ENCODE measurements at places on chromosomes 2 and 18.

DNA sequence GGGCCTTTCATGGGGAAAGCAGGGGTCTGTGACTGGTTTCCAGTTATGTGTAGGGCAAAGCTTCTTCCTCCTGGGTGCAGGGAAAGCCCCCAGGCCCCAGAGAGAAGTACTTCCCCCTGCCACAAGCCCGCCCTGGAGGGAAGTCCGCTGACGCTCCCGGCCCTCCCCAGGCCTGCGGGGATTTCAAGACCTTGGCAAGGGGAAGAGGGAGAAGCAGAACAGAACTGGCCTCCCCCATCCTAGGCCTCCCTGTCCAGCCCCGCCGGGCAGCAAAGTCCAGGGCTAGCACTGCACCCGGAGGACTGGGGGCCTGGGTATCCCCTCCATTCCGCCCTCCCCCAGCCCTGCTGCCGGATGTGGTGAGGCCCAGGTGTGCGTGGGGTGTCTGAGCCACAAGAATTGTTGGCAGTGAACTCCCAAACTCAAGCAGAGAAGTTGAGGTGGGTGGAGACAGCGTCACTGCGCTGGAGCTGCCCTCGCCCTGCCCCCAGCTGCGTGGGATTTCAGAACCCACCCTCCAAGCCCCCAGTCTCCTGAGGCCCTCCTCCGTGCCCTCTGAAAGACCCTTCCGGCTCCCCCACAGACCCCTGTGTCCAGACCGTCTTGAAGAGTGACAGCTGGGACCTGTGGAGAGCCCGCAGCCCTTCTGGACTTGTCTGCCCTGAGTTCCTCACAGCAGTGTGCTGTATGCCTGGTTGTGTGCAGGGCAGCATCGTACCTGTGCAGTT lies 1.1 kb upstream of the DUSP2 start:
- no peak for DNase-seq

GRCh38 chr18:23585897-23586248 lies 433 bp downstream of the NPC1 start:
- no peak for DNase-seq

- DNase-seq: no peak
Measured at GRCh38 chr2:95278051-95278471, 3.8 kb downstream of the PROM2 start.

GRCh38 chr2:84865181-84865783 lies 15.6 kb downstream of the TRABD2A start:
- DNase-seq: no peak

DNA sequence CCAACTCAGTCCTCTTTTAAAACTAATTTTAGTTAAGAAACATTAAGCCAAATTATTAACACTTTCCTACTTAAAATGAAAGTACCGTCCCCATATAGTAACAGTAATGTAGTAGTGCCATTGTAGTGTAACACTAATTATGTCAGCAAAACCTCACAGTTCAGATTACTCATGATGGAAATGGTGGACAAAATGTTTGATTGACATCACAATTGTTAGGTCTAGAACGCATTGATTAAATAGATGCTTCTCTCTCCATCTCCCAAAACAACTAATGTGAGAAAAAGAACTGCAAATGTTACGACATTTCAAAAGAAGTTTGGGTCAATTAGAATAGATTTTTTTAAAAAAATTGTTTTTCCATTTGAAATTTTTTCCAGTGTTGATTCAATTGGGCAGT lies 1.2 kb upstream of the ATF2 start:
- no peak for DNase-seq

DNA sequence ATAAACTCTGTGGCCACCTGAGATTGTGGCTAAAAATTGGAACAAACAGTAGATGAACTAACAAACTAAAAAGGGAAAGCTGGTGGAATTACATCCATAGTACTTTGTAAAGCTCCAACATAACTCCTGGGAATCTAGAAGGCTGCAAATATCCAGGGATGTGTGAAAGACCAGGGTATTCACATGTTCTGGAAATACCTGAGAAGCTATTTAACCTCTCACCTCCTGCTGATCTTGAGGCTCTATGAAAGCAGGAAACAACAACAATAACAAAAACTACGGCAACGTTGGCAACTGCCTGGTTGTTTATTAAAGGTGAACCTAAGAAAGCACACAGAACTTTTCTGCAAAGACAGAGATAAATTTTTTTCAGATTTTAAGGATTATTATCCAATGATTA lies 171.3 kb downstream of the CCDC178 start:
- no peak for DNase-seq

DNA sequence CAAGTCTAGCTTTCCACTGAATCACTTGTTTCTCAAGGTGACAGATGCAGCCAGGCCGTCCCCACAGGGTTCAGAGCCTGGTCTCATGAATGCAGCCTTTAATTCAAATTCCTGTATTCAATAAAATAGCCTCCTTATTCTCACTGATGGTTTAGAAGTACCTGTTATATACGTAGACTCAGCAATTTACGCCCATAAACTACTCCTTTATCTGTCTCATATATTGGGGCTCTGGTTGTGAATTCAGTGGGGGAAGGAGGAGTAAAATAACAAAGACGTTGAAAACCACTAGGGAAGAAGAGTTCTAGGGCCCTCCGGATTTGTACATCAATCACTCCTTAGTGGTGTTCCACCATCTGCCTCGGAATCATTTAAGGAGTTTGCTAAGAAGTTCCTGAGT lies 1.7 kb downstream of the OBSL1 start:
- DNase-seq: no peak

GRCh38 chr18:34710458-34710914 lies 388 bp downstream of the DTNA start:
- DNase-seq: no peak

DNA sequence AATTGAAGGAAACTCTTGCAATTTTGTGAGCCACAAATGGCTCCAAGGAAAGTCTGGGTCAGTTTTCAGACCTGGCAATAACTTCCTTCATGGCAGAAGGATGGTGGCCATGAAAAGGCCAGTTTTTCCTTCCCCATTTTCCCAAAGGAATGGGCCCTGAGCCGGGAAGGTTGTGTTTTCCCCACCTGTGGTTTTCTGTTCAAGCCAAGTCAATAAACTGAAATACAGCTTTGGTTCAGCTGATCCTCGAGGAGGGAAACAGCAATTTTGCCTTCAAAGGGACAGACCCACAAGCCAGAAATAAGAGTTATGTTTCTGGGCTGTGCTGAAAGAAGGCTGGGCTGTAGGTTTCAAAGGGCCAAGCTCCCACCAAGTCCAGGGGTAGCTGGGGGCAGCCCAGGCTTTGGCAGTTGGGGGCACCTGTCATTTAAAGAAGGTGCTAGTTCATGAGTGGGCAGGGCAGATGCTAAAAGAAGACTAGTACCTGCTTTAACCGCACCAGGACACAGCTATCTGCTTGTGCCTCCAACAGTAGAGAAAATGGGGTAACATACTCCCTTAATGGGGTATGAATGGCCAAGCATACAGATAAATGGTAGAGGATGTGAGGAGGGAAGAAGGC lies 97.0 kb downstream of the TTC32 start:
- DNase-seq: no peak

GRCh38 chr2:210172219-210172575 lies 988 bp upstream of the KANSL1L start:
- no peak for DNase-seq

GRCh38 chr2:241399941-241400922 lies 44.1 kb downstream of the FARP2 start:
- no peak for DNase-seq

- DNase-seq: no peak
Measured at GRCh38 chr2:36246320-36246990, 109.1 kb upstream of the CRIM1 start.

GRCh38 chr18:75208155-75208835 lies 644 bp downstream of the PTGR3 start:
- peak; percentile 56 for DNase-seq

DNA sequence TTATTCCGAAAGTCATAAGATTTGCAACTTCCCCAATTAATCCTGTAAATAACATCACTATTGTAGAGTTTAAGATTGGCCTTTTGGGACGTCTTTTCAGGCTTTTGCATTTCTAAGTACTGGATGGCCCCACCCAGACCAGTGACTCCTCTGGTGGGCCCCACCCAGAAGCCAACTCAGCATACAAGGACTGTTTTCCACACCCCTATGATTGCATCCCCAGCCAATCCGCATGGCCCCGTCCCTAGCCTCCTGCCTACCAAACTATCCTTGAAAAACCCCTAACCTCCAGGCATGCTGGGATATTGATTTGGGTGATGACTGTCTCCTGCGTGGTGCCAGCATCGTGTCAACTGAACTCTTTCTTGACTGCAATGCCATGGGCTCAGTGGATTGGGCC lies 24.5 kb upstream of the TGIF1 start:
- no peak for DNase-seq

DNA sequence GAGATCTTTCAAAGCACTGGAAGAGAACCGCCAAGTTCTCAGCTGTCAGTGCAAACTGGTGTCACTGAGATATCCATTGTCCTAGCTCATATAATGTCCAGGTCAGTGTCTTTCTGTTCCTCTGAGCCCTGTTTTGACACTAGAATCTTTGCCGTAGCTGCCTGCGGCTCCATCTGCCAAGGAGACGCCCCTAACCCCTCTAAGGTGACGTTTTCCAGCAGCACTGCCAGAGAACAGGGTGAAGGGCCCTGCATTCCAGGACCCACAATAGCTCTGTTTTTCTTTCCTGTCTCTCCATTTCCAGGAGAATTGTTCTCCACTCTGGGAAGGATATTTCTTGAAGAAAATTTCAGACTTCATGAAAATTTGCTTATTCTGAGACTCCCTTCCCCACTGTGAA lies 181.7 kb upstream of the SLC39A10 start:
- DNase-seq: no peak

DNA sequence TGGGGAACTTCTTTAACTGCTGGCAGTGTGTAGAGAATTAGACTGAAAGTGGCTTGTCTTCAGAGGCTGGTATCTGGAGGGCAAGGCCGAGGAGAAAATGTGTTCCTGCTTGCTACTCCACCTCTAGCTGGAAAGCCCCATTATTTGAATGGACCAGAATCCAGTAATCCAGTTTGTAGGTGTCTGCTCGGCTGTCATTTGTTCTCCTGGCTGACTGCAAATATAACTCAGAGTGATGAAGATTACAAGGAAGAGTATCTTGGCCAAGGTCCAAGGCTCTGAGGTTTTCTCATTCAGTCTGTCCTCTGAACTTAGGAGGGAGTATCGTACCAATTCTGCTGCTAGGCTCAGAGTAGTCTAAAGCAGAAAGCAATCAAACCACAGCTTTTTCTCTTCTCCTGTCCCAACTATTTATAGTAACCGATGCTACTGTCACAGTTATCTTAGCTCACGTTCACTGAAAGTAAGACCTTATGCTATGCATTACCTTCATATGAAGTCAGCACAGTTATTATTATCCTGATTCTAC lies 228.6 kb downstream of the SETBP1 start:
- DNase-seq: no peak

- DNase-seq: no peak
Measured at GRCh38 chr18:75044791-75045190, 164.1 kb downstream of the PTGR3 start.

DNA sequence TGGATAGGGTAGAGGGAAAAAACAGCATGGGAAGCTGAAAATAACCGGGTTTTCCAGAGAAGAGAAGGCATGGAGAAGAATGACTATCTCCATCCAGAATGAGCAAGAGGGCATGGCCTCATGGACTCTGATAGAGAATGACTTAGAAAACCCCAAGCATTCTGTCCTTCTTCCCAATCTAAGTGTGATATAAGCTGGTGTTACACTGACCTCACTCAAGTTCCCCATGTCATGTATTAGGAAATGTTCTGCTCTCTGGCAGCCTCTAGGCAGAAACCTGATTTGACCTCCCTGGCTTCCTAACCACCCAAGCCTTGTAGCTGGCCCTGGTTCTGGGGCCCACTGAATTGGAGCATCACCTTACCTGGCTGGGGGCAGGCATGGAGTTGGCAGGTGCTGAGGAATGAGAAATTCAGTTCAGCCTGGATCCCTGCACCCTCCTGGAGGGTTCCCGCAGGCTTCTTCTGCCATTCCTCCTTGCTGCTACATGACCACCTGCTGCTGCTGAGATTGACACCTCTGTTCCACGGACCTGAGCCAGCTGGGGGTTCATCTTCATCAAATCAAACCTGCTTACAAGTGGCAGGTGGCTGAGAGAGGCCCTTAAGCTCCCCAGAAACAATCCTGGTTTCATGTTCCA lies 5.2 kb upstream of the SIGLEC15 start:
- no peak for DNase-seq

DNA sequence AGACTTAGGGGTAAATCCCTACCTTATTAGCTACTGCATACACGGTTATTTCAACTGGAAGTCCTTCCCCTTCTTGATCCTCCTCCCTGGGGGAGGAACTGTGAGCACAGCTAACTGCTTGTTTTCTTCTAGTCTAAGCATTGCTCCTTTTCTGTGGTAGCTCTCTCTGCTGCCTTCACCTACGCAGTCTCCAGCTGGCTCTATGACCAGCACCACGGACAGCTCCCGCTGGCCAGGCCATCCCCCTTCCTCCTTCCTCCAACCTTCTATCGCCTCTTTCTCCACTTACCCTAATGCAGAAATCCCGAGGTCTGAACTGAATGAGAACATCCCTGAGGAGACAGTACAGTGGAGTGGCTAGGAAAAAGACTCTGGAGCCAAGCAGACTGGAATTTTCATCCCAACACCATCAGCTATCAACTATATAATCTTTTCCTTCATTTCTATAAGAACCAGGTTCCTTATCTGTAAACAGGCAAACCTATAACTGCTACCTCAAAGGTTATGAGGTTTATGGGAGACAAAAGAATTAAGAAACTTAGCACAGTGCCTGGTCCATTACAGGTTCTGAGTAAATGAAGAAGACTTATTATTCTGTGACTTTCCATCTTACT lies 4.7 kb upstream of the CFAP65 start:
- no peak for DNase-seq

- DNase-seq: peak; percentile 59
Measured at GRCh38 chr2:95389245-95390119, 13.0 kb upstream of the FAHD2A start.

DNA sequence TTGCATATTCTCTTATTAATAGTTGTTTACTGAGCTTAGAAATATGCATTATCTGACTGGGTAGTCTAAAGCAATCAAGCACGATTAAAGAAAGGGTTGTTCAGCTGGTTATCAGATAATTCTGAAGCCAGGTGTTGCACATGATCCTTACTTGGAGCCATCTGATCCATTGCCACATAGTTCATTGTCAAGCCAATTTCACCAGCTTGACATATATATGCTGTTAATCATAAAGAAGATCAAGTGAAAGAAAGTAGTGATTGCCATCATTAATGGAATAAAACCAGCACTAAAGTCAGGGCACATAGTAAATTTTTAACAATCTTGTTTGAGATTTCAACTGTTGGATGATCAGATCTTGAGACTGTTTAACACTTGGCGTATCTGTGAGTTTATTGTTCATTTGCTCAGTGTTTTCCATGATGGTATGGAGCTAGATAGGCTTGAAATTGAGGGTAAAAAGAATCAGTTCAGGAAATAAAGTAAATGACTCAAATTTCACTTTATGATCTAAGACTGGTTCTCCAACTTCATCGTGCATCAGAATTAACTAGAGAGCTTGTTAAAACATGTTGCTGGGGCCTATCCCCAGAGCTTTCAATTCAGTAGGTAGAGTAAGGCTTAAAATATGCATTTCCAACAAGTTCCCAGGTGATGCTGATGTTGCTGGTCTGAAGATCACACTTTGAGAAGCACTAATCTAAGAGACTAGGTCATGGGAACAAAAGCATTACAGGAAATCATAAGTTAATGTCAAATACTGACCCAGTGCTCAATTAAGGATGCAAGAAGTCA lies 539.6 kb downstream of the SATB2 start:
- DNase-seq: no peak

- DNase-seq: no peak
Measured at GRCh38 chr2:134193006-134193405, 60.9 kb upstream of the MGAT5 start.

GRCh38 chr2:200687922-200688920 lies 102.4 kb downstream of the AOX1 start:
- DNase-seq: no peak
